Stimulated activated CD8-positive, alpha-beta memory T cell treated with anti-CD3 and anti-CD28 coated beads, Interleukin-4, amount 100 ng/mL, for 24 hours (primary cell): ENCODE measurements at places on chromosomes 2 and 18.

GRCh38 chr18:45774065-45774521, 50.1 kb downstream of the SLC14A1 start:
- no peak for DNase-seq

GRCh38 chr2:72035518-72036172, 112.0 kb downstream of the CYP26B1 start:
- DNase-seq = no peak

GRCh38 chr2:236073867-236074655, 94.1 kb downstream of the GBX2 start:
- no peak for DNase-seq

DNA sequence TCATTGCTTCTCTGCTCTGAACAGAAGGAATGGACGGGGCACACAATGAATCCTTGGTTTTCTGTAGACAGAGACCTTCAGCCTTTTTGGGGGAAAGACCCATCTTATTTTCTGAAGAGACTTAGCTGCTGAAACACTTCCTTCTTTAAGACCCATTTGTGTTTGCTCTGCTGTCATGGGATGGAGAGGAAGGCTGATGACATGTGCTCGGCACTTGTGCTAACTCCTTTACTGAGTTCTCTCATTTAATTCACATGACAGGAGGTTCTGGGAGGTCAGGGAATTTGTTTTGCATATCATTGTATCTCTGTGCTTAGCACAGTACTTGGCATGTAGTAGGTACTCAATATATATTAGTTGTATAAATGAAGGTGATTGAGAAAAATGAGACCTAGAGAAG, 39.0 kb downstream of the OXER1 start:
- DNase-seq = no peak

GRCh38 chr2:59888015-59888414, 665.4 kb downstream of the BCL11A start:
- peak; percentile 16 for DNase-seq

DNA sequence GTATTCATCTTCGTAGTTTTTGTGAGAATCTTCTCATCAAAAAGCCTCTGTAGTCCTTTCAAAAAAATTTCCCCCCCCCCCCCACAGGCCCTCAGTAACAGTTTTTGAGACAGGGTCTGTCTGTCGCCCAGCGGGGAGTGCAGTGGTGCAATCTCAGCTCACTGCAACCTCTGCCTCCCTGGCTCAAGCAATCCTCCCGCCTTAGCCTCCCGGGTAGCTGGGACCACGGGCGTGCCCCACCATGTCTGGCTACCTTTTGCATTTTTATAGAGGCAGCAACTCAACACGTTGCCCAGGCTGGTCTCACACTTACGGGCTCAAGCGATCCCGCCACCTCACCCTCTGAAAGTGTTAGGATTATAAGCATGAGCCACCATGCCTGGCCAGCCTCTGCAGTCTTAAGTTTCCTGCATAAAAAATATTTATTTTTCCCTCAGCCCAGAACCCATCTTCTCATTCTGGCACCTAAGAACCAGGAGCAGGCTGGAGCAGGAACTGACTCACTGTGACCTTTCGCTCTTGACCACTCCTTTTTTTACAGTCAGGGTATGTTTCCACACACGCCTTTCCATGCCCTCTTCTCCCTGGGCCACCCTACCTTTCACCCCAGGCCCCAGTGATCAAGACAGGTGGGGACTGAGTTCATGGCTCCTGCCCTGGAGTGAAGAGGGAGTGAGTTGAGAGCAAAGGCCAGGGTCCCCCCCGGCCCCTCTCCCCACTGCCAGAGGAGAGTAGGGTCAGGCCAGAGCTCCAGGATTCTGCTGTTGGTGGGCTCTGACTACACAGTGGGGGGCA, 32.5 kb upstream of the NT5DC4 start:
- no peak for DNase-seq

- DNase-seq = no peak
Measured at GRCh38 chr2:20627712-20628380, 23.1 kb downstream of the HS1BP3 start.

DNA sequence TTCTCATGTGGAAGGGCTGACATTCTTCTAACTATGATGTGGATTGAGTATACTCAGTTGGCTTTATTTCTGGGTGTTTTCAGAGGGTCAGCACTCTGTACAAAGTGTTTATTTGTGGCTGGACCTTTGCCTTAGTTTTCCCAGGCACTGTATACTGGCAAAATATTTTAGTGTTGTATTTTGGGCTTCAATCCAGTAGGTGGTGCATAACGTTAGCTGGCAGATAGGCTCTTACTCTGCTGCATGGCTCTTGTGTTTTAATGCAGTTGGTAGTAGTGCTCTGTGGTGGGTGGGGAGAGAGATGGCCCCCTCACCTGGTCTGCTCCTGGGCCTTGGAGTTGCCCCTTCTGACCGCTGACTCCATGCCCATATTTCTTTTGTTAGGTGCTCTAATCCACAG, 75.6 kb upstream of the REG3A start:
- no peak for DNase-seq

DNA sequence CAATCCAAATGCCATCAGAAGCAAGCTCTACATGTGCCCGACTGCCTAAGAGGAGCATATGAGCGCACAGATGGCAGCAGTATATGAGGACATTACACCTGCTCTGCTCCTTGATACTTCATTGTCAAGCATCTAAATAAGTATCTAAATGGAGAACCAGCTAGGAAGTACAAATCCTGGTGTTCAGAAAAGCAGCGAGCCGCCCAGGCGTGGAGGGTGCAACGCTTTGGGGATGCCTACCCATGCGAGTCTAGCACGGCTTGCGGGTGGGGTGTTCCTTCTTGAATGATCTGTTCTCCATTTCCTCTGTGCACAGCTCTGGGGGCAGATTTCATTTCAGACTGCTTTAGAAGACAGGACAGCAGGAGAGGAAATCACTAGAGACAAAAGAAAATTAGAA, 63.0 kb upstream of the BCL2L11 start:
- no peak for DNase-seq
